NCI-H2081 treated with DMSO at 0.1 percent for 48 hours (cell line): ENCODE measurements at places on chromosomes 13 and 19.

DNA sequence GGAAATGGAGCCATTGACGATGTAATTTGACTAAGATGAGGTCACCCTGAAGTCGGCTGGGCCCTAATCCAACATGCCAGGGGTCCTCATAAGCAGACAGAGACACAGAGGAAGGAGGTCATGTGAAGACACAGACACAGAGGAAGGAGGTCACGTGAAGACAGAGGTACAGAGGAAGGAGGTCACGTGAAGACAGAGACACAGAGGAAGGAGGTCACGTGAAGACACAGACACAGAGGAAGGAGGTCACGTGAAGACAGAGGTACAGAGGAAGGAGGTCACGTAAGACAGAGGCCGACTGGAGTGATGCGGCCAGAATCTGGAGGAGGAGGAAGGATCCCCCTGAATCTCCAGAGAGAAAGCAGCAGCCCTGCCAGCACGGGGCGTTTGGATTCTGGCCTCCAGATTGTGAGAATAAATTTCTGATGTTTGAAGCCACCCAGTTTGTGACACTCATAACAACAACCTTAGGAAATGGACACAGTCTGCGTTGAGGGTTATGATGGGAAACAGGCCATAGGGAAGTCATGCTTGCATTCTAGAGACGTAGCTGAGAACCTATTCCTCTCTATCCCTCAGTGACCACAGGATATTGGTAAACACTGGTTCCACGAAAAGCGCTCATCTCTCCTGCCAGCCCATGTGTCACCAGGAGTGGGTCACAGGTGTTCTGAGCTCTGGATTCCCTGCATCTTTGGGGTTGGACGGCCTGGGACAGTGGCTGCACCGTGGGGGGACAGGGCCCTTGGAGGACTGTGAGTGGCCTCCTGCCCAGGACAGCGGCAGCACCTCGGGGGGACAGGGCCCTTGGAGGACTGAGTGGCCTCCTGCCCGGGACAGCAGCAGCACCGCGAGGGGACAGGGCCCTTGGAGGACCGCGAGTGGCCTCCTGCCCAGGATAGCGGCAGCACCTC is 108.5 kb downstream of the SOX1 start:
- no peak for DNase-seq

GRCh38 chr13:75876142-75877050 is 240.3 kb downstream of the LMO7 start:
- no peak for DNase-seq

GRCh38 chr19:9115307-9115813 is at the start of gene OR7G1:
Gene OR7G1, minus strand, starts transcription at chr19:9115763. Its CDS starts 0 bp downstream, at chr19:9115763.
- DNase-seq: no peak

DNA sequence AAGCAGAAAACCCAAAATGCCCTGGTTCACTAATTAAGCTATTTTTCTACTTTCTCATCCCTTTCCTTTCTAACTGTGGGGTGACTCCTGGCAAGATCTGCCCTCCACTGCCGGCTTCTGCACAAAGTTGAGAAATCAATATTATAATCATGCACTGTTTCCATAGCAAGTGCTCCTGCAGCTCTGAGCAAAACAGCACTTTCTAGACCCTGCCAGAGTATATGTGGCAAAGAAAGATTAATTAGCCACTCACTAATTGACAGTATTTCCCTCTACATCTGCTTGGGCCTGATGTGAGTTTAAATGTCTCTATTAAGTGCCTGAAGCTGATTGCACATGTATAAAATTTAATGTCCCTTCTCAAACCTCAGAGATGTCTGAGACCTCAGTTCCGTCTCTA is 39.5 kb upstream of the FAM216B start:
- no peak for DNase-seq

DNA sequence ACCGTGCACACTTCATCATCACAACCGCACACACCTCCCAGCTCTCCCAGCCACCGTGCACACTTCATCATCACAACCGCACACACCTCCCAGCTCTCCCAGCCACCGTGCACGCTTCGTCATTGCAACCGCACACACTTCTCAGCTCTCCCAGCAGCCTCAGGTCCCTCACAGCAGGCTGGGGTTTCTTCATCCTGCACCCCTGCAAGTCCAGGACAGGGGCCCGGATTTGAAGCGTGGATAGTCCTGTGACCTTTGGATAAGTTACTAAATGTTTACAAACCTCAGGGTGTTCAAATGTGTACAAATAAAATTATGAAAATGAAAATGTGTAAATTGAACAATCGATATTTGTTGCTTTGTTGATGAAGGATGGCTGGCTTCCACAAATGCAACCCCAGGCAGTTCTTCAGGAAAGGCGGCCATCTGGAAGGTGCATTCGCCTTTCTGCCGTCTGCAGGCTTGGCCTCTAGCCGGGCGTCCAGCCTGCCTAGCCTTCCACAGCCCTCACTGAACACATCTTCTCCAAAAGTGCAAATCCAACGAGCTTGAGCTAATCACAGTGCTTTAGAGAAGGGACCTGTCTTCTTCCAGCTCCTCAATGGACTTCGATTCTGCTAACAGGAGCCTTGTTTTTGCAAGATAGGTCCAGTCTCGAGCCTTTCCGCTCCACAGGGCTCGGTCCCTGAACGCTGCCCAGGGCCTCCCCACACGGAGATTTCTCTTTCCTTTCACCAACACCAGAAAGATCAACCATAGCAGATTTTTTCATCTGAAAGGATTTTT is 74.2 kb downstream of the SPACA7 start:
- no peak for DNase-seq

DNA sequence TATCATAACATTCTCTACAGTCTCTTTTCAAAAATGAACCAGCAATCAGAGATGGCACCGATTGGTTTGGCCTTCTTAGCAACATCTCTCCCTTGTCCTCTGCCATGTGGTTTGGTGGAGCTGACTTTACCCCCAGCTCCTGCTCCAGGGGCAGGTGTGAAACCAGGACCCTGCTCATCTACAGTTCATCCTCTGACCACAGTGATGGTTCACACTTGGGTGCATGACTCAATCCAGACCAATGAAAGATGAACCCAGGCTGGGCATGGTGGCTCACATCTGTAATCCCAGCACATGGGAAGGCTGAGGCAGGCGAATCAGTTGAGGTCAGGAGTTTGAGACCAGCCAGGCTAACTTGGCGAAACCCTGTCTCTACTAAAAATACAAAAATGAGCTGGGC is 33.6 kb upstream of the FFAR2 start:
- no peak for DNase-seq

GRCh38 chr13:75764926-75765310 is 128.8 kb downstream of the LMO7 start:
- DNase-seq: no peak

- DNase-seq: no peak
Measured at GRCh38 chr13:105538346-105538745, 997.1 kb downstream of the EFNB2 start.

- no peak for DNase-seq
Measured at GRCh38 chr13:85970727-85971126, 171.5 kb upstream of the SLITRK6 start.

DNA sequence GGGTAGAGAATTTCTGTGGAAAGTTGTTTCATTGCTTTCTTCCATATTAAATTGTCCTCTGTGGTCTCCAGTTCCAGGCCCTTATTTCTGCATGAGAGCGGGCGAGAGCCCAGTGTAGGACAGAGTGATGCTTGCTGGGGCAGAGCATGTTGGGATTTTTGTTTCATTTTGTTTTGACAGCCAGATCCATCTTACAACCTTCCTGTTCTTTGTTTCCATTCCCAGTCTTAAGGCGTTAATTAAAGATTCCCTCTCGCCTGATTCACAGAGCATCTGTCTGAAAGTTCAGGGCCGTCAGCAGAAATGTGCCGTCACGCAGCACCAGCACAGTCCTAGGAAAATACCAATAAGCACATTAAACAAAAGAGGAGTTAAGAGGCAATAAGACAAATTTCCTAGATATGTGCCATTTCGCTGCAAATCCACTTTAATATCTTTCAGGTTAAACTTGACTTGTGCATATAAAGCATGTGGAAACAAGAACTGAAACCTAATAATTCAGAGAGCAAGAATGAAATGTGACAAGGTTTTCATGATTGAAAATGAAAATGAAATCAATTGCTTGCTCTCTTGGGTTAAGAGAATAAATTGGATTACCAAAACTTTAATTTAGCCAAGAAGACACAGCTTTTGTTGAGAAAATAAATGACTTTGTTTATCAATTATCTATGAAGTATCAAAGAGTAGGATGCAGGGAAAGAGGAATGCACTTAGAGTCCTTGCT is 210.7 kb upstream of the SLC10A2 start:
- no peak for DNase-seq

- no peak for DNase-seq
Measured at GRCh38 chr13:71772361-71772760, 94.6 kb downstream of the DACH1 start.

GRCh38 chr13:74115133-74115532 is 19.1 kb downstream of the KLF12 start:
- DNase-seq: no peak

GRCh38 chr13:34502621-34503020 is 439.4 kb upstream of the NBEA start:
- DNase-seq: no peak

- no peak for DNase-seq
Measured at GRCh38 chr19:34094960-34095359, 77.3 kb upstream of the LSM14A start.

DNA sequence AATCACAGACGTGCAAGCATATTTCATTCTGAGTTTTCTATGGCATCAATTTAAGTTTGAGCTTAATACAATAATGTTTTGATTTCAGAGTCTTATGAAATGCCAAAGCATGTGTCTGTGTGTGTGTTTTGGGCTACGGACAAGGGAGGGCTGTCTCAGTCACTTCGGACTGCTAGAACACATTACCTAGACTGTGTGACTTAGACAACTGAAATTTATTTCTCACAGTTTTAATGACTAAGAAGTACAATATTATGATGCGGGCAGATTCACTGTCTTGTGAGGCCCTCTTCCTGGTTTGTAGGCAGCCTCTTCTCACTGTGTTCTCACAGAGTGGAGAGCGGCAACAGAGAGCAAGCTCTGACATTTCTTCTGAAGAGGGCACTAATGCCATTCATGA is 1202.0 kb downstream of the EFNB2 start:
- DNase-seq: no peak

DNA sequence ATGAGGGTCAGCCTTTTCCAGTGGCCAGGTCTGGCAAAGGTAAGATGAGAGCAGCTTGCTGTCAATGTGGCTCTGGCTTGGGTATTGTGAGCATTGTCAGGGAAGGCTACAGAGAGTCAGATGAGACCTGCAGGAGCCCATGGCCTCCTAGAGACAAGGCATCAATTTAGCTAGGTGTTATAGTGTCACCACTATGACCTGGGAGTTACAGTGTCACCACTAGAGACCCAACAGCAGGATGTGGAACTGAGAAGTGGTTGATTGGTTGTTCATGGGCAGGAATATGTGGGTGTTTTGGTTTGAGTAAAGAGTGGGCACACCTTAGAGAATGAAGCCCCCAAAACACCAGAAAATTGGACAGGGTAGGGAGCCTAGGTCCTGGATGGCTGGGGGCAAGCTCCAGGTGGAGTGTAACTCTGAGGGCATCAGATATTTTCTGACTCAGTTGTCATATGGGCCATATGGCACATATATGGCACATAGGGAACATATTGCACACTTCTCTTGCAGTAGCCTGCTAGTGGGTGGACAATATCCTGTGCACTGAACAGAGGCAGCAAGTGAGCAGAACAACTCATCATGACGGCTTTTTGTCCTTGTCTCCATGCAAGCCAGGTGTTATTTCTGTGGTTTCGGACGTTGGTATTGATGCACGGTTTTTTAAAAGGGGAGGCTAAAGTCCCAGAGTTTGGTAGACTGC is 46.3 kb upstream of the CEACAM21 start:
- no peak for DNase-seq

DNA sequence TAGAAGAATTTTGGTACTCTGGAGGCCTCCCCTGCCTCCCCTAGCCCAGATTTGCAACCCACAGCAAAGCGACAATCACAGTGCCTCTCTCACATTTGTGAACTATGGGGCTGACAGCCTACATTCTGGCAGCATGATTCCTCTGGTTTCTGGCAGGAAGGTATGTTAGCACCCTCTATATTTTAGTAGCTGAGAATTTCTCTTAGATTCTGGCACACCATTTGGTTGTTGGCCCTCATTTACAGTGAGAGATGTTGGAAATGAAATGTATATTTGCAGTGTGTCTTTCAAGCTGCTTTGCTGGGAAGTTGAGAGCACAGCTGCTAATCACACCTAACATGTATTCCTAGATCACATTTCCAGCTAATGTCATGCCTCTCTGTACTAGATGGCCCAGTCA is 735.0 kb downstream of the FGF9 start:
- DNase-seq: no peak

DNA sequence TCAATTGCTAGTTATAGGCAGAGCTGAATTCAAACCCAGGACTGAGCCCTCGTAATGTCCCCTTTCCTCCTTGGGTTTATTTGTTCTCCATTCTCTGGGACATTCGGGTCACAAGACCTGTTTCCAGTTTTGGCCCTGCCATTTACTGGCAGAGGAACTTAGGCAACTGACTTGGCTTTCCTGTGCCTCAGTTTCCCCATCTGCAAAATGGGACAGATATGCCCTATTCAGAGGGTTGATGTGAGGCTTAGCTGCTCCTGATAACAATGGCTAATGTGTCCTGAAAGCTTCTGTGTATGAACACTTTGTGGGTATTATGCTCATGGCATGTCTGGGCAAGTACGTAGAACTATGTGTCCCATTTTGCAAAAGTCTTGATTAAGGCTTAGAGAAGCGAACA is 996 bp downstream of the ZNF524 start:
- DNase-seq: no peak

GRCh38 chr13:37293295-37293694 is 187.8 kb upstream of the CSNK1A1L start:
- DNase-seq: no peak

DNA sequence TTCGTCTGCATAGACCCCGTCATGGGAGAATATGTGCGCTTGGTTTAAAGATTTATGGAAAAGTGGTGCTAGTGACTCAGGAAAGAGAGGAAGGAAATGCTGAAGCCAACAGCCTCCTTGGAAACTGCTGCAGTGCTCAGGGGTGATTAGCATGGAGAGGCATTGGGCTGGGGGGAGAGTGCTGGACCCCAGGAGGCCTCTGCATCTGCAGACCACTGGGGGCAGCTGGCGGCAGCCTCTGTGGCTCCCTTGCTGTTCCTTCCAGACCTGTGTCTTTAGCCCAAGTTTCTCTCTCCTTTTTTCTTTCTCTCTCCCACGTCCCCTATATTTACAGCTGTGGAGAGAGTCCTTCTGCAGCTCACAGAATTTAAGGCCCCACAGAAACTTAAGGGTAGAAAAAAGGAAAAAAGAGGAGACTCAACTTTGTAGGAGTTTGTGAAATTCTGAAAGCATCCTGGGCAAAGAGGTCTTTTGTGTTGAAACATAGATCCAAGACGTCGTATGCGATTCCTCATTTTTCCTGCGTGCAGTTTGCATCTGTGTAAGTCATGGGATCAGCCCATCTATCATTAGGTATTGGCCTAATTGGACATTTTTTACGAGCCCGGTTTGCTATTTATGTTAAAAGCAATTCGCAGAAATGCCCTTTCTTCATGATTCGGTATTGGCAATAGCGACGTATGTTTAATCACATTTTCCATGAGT is 116.2 kb upstream of the ZNF536 start:
- no peak for DNase-seq

- DNase-seq: no peak
Measured at GRCh38 chr19:4342314-4342614, 1.1 kb upstream of the MPND start.
